ENCODE measurements at places on chromosomes 13 and 19.
A peak's percentile ranks its signal among the peaks of the same experiment; 100 is the strongest.

GRCh38 chr19:41319500-41320184 lies 9.7 kb downstream of the CCDC97 start:
- no peak for DNase-seq

DNA sequence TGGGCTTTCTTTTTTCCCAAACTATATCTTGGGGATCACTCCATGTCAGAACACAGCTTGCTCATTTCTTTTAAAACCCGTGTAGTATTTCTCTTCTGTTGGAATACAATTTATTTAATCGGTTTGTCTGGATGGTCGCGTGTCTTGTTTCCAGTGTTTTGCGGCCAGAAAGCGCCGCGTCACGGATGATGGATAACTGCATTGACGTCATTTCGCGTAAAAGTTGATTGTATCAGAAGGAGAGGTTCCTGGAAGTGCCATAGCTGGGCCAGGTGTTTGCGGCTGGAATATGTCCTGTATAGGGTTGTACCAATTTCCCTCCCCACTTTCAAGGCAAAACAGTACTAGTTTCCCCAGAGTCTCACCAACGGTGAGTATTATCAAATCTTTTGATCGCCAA lies 9.7 kb downstream of the ACTL9 start:
- no peak for DNase-seq

DNA sequence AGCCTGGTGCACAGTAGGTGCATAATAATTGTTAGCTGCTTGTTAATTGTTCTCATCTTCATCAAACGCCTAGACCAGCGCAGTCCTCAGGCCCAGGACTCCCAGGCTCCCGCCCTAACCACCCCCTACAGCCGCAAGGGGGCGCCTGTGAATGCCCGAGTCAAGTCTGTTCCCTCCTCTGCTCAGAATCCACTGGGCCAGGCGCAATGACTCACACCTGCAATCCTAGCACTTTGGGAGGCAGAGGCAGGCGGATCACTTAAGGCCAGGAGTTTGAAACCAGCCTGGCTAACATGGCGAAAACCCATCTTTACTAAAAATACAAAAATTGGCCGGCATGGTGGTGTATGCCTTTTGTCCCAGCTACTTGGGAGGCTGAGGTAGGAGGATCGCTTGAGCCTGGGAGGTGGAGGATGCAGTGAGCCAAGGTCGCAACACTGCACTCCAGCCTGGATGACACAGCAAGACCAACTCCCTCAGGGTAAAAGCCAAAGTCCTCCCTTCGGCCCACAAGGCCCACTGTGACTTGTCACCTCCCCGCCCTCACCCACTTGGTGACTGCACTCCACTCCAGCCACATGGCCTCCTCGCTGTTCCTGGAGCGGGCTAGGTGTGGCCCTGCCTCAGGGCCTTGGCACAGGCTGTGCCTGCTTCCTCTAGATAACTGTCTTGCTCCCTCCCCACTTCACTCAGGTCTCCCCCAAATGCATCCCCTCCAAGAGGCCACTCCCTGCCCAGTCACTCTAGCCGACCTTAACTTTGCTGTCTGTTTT lies 9.1 kb downstream of the ZNF653 start:
- DNase-seq, result peak; percentile 53

GRCh38 chr19:14577264-14577663 lies 5.4 kb upstream of the NDUFB7 start:
- DNase-seq, result no peak

DNA sequence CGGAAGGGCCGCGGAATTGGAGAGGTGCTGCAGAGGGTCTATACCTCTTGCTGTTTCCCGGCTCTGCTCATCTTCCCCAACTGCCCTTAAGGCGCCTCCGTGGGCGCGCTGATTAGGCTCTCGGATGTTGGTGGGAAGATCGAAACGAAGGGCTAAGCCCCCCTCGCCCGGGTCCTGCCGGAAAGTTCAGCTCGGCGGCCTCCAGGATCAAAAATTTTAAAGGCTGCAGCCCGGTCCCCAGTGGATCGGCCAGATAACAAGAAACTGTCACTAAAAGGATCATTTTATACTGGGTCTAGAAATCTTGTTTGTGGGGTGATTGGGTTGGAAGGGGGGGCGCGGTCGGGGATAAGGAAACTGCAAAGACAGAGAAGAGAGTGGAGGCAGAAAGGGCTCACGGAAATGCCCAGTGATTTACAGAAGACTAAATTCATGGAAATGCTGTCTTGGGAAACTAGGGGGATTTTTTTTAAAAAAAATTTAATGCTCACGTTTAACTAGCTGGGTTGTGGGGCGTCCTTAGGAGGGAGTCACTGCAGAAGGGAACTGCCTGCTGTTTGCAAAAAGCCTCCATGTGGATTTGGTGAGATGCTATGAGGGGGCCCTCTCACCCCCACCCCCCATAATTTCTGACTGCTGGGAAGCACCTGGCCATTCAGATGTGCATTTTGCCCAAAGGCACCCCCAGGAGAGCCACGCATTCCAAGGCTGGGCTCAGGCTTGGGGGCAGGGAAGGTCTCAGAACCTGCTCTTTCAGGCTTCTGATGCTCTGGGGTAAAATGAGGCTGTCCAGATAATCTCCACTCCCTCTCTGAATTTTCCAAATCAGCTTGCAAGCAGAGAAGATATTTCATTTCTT lies 7.7 kb downstream of the CDX2 start:
- DNase-seq, result no peak

DNA sequence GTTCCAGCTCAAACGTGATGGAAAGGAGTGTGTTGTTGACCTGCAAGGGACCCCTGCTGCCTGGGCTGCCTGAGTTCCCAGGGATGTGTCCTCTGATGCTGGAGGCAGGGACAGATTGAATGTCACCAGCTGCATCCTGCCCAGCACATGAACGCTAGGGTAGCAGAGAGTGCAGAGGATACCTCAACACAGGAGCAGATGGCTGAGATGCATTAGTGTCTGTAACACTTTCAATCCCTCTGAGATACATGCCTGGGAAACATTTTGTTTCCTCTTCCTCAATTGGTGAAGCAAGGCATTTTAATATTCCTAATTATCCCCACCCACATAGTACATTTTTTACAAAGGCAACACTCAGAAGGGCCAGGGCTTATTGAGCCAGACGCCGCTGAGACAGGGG lies 106.4 kb upstream of the UBL3 start:
- no peak for DNase-seq

DNA sequence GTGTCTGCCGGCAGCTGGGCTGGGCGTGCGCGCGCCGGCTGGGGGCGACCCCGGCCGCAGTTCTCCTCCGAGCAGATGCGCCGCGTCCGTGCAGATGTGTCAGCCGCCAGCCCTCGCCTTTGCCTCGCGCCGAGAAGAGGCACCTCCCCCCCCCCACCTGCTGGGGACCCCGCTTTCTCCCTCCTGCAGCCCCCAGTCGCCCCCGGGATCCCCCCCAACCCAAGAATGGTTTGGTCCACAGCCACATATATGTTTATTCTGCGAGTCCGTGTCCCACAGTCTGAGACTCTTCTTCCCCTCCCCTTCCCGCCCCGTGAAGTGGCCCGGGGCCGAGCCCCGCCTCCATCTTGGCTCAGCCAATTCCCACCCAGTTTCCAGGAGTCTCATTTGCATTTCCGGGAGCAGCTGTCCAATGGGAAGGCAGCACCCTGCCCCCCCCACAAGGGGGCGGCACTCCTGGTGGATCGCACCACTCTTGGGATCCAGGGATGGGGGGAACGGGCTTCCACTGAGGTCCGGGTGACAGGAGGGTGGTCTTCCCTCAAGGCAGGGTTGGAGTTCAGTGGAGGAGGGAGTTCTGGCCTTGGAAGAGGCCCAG lies 8.6 kb downstream of the ISOC2 start:
- no peak for DNase-seq

GRCh38 chr13:80265348-80265747 lies 75.6 kb downstream of the SPRY2 start:
- DNase-seq, result no peak

DNA sequence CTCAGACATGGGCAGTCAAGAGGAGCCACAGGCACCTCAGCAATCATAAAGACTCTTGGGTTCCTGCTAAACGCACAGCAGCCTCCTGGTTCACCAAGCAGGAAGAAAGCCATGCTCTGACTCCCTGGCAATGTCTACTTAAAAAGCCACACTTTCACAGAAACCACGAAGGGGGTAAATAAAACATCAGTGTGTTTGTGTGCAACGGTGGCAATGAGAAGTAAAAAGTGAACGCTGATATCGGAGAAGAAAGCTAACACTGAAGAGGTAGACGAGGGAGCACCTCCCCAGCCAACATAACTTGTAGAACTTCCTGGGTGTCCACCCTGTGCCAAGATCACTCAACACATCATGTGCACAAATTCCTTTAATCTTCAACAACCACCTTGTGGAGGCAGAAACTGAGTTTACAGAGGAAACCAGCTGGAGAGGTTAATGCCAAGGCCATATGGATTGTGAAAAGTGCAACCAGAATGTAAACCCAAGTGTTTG lies 30.2 kb downstream of the HSPH1 start:
- no peak for DNase-seq

GRCh38 chr13:37011002-37011401 lies 10.4 kb downstream of the EXOSC8 start:
- DNase-seq, result no peak

- no peak for DNase-seq
Observed at GRCh38 chr13:102935896-102936321, 90.1 kb downstream of the ERCC5 start.

- no peak for DNase-seq
Observed at GRCh38 chr19:38900743-38901190, 998 bp downstream of the NFKBIB start.

- DNase-seq, result no peak
Observed at GRCh38 chr13:98722958-98723357, 29.5 kb downstream of the SLC15A1 start.

- no peak for DNase-seq
Observed at GRCh38 chr13:51717786-51718398, 86.1 kb downstream of the DHRS12 start.

DNA sequence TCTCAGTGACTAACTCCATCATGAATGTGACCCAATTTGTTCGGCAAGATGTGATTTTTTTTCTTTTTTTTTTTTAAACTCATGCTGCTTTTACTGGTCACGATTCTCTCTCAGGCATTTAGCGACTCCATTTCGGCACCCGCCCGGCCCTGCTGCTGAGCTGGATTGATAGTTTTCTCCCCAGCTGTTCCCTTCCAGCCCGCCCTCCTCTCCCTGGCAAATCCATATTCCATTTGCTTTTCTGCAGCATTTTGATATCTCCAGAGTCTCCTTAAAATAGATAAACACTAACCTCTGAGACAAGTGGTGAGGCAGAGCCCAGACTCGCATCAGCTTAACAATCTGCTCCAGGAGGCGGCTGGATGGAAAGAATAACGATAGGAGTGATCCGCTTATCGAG lies 55.5 kb upstream of the KATNAL1 start:
- DNase-seq, result no peak
